ENCODE measurements at places on chromosomes 4 and X. TPM values are rescaled to one million over a fixed set of nuclear protein-coding genes. Genes with fewer than 3 reads are reported as not detected.

GRCh38 chr4:13888112-13888511 is 260.6 kb upstream of the BOD1L1 start:
- no peak for DNase-seq

DNA sequence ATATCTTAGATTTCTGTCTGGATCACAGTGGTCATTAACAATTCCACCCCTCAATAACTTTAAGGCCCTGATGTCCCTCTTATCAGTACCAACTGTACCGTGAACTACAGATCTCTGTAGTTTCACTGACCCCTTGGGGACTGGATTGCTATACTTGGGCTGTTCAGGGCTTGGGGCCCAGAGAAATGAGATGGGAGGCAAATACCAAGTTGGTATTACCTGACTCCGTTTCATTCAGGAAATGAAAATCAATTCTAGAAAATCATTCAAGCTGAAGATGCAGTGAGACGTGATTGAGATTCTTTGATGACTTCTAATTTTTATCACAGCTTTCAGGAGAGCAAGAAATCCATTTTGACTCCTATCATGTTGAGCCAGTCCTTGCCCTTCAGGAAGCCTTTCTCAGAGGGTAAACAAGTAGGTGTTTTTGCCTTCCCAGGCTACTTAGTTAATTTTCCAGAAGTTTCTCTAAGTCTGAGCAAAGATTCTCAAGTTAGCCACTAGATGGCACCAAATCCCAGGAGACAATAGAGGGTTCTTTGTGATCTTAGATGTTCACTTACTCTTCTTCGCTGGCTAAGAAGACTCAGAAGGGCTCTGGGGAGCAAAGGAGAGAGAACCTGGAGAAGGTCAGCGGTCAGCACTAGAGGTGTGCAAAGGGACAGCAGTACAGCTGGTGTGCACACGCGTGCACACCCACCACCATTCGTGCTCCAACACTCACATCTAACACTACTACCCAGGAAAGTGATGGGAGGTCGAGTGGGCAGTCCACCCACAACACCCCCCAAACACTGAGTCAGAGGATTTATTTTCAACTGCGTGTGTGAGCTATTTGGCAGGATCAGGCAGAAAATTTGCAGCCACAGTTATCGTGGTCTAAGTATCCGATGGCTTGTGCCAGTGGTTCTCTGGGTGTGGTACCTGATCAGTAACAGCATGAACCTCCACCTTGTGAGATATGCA is 7.4 kb downstream of the HNRNPH2 start:
- no peak for DNase-seq

The GPR50 gene
- not detected for total RNA-seq

DNA sequence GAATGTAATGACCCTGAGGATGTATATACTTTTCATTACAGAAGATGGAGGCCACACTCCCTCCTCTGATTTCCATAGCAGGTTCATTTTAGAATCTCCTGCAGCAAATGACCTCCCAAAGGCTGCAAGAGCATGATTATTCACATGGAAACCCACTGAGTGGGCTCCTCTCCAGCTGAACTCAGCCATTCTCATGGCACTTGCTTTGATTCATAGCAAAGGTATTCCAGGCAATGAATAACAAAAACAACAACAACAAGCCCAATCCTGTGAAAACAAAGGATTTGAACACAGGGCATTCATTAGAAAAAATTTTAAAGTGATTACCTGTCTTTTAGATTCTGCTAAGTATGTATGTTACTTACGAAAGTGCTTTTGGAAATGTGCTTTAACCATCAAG is 894.0 kb upstream of the FRG1 start:
- no peak for DNase-seq

GRCh38 chr4:99507762-99508161 is 3.1 kb upstream of the C4orf17 start:
- DNase-seq, result no peak

The SCML2 gene
- 1.4 TPM for total RNA-seq

The ELF2 gene
- 44.7 TPM for total RNA-seq

- no peak for DNase-seq
These were observed 87.2 kb downstream of the AREG start for GRCh38 chr4:74531963-74532794.

DNA sequence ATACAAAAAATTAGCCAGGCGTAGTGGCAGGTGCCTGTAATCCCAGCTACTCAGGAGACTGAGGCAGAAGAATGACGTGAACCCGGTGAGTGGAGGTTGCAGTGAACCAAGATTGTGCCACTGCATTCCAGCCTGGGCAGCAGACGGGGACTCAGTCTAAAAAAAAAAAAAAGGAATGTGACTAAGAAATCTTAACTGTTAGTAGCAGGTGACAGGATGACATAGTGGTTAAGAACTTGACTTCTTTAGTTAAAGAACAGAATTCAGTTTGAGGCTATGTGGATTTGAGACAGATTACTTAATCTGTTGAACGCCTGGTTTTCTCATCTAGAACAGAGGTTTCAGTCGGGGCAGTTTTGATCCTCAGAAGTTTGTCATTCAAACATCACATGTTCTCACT is 3.2 kb downstream of the TRMT44 start:
- no peak for DNase-seq

The REPS2 gene
- 8.0 TPM for total RNA-seq

The AKAP4 gene
- not detected for total RNA-seq

Data from left ventricle myocardium superior (tissue), 1 donor.